ENCODE measurements at places on chromosomes 2 and 18.

- DNase-seq = no peak
Observed at GRCh38 chr2:6650311-6650710, 215.4 kb downstream of the CMPK2 start.

GRCh38 chr2:46847185-46847710 is 68.4 kb downstream of the MCFD2 start:
- DNase-seq = peak; percentile 93

DNA sequence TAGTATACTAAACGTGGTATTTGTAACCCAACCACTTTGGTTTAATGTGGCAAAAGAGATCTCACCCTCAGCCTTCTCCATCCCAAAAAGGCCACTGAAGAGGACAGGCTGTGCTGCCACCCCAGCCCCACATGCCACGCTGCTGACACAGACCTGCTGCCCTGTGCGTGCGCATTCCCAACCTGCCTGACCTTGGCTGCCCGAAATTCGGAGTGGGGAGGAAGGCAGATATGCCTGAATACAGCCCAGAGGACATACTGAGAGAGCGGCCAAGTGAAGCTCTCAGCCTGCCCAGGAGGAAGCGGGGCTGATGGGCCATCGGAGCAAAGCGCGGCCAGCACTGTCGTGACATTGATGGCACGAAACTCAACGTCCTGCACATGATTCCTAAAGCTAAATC is 70.0 kb downstream of the HDAC4 start:
- no peak for DNase-seq

DNA sequence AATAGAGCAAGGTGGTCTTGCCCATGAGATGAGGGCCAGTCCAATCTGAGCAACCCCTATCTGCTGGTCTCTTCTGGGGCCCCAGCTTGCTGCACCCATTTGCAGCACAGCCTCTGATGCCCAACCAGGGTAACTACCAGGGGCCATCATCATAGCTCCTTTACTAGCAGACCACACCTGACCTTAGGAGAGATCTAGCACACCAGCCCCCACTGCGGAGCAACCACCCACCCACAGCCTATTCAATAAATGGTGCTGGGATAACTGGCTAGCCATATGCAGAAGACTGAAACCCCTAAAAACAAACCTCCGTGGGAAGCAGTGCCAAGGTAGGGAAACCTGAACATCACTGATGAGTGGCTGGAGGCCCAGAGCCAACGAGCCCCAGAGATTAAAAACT is 196.1 kb upstream of the RBBP8 start:
- DNase-seq = no peak

DNA sequence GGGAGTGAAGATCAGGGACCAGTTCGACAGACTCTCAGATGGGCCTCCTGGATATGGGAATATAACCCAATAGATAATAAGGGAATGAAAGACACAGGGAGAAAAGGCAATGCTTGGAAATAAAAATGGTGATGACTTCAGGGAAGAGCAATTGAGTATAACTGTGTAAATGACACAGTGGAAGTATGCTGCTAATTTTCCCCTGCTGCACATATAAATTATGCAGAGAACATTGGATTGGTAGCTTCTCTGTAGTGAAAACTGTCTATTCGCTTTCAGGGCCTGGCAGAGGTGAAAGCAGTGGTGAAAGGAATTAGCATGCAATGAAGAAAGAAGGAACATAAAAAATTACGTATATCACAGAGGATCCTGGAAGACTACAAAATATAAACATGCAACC is 398.2 kb upstream of the CDH2 start:
- DNase-seq = no peak

DNA sequence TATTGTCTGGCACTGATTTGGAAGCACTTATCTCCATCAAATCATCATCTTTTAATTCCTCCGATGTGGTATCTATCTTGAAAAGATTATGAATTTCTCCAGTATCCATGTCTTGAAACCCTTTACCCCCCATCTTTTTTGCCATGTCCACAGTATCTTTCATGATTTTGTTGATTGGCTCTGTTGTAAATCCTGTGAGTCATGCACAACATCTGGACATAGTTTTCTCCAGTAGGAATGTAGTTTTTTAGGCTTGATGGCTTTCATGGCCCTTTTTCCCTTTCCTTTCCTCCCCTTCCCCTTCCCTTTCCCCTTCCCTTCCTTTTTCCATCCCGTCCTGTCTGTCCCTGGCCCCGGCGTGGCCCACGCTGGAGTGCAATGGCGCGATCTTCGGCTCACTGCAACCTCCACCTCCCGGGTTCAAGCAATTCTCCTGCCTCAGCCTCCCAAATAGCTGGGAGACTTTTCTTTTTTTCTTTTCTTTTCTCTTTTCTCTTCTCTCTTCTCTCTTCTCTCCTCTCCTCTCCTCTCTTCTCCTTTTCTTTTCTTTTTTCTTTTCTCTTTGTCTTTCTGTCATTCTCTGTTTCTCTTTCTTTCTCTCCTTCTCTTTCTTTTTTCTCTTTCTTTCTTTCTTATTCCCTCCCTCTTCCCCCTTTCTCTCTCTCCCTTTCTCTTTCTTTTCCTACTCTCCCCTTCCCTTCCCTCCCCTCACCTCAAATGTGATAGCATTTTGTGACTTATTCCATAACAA is 18.4 kb upstream of the ZNF638 start:
- no peak for DNase-seq

- no peak for DNase-seq
Observed at GRCh38 chr2:128489526-128490273, 171.0 kb upstream of the HS6ST1 start.

GRCh38 chr18:7876354-7877104 is 309.4 kb downstream of the PTPRM start:
- no peak for DNase-seq

DNA sequence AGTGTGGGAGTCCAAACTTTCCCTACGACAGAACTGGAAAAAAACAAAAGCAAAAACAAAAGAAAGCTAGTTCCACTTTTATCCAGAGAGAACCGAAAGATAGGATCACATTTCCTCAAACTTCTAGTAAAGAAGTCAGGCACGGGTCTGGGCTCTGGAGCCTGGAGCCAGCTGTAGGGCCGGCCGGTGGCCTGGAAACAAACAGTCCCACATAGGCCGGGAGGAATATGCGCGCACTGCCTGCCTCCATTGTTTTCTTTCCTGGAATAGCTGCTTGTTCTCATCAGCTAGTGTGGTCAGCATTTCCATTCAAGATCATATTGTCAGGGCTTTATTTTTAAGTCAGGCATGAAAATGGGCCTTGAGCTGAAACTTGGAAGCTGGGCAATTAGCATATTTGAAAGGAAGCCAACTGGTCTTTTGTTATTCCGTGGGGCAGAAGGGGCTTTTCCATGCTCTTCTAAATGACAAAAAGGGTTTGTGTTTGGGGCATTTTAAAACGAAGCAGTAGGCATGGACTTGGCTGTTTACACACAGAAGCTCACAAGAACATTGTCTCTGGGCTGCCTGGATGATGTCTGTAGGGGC is 58.7 kb upstream of the RFX8 start:
- no peak for DNase-seq

- no peak for DNase-seq
Observed at GRCh38 chr18:45774065-45774521, 50.1 kb downstream of the SLC14A1 start.

- DNase-seq = no peak
Observed at GRCh38 chr2:100339823-100340222, 17.5 kb upstream of the LONRF2 start.

All from left ventricle myocardium inferior (tissue), 1 donor.